ENCODE measurements at places on chromosomes 2 and 18.

- no peak for DNase-seq
These were observed 243.0 kb downstream of the ZNF407 start for GRCh38 chr18:74840492-74841167.

DNA sequence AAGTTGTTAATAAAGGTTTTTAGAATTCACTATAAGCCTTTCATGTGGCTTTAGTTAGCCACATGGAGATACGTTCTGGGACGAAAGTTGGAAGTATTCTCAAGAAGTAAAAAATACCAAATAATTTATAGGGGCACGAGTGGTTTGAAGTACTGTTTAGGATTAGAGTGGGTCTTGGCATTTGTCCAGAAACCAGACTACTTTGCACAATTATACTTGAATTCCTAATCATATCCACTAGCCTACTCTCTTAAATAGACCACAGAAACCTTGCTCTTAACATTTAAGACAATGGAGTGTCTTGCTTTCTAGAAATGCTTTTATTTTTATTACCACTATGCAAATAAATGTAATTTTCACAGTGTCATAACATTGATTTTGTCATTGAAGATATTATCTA, 44.6 kb downstream of the UBE2E3 start:
- no peak for DNase-seq

DNA sequence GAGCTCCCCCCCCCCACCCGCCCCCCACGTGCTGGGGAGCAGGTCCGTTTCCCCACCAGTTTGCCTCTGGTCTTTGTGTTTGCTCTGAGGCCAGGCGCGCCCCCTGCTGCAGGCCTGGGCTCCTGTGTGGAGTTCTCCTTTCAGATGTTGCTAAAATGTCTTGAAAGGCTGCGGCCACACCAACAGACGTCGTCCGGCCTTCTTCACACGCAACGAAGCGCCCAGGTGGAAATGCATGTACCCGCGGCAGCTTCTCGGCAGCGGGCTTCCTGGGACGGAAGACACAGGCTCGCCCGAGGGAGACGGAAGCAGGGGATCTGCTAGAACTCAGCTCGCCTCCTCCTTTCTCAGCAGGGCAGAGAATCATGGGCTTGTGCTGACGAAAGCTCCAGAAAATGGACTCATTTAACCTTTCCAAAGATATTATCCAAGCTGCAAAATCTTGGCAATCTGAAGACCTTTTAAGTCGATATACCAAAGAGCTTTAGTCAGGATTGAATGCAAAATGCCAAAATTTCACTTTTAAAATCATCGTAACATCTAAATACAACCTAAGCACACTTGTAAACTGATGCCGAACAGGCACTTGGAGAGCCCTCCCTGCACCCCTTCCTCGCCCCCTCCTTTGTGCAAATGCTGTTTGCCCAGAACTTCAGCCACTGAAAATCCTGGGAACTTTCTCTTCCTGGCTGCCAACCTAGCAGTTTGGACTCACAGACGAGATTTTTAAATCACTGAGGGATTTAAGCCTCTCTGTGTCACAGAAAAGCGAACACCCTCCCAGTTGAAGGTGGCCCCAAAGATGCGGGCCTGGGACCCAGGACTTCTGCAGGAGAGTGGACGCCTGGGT, 125.5 kb upstream of the ZNF516 start:
- peak; percentile 73 for DNase-seq

DNA sequence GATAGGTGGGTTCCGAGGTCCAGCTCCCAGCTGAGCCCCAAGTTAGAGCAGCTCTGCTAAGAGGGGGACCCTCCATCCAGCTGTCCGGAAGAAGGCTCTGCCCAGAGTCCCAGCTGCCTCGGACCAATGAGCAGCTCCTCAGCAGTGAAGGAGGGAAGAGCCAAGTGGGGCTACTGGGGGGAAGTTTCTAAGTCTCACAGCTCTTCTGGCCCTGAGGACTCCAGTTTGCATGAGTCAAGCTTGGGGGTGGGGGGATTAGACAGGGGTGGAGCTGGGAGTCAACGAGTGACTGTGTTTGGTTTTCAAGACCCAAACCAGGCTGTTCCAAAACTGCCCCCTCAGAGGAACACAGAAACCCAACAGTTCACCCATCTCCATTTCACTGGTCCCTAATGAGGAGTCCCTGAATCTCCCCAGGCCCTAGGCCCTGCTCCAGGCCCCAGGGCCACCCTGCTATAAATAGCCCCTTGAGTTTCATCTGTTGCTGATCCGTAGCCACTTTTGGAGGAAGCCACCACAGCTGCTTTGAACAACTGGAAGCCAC, 100.9 kb downstream of the TNS1 start:
- DNase-seq = no peak

- DNase-seq = no peak
These were observed 33.0 kb upstream of the GREB1 start for GRCh38 chr2:11500702-11501303.

GRCh38 chr18:2083691-2084090, 487.6 kb downstream of the METTL4 start:
- DNase-seq = no peak

DNA sequence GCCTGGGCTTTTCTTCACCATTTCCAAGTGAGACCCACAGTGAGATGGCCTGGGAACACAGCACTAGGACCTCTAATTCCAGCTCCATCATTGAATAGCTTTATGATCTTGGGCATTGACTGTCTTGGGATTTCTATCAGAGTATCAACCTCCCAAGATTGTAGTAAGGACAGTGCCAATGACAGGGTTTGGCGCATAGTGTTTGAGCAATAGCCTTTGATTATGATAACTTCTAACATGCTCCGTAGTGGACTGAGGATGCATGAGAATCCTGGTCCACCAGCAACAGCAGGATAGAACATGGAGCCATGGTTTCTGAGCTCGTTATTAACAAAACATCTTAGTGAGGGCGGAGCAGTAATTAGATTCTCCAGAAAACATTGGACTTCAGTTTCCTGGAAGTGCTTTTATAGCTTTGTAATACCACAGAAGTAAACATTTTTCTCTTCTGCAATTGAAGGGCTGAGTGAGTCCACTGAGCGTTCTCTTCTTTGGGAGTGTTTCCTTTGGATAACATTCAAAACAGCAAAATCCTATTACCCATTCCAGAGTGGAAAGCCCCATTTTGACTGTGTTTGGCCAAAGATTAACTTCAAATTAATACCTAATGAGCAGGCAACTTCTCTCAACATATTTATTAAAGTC, 63.7 kb downstream of the IL1R2 start:
- DNase-seq = no peak

DNA sequence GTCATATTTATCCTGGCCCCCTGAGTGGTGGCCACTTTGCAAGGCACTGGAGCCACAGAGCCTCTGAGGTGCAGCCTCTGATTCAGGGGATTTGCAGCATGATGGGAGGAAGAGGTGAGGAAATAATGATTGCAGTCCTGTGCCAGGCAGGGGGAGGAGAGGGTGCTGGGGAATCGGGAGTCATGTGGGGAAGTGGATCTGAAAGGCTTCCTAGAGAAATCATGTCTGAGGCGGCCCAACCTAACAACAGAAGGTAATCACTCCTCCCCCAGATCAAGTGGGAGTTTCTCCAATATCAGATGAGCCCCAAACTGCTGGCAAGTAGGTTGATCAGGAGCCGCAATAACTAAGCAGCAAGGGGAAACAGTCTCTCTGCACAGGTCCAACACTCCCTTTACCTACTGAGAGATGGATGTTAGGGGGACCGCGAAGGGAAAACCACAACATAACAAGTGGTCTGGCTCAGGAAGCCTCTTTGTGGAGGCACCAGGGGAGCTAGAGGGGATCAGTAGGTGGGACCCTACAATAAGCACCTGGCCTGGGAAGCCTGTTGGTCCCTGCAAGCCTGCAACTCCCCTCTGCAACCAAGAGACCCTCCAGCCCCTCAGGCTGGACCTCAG, 71.8 kb upstream of the NPAS2 start:
- DNase-seq = no peak

GRCh38 chr2:31060397-31060796, 77.8 kb downstream of the GALNT14 start:
- DNase-seq = no peak
